ENCODE measurements at places on chromosomes 4 and X.

DNA sequence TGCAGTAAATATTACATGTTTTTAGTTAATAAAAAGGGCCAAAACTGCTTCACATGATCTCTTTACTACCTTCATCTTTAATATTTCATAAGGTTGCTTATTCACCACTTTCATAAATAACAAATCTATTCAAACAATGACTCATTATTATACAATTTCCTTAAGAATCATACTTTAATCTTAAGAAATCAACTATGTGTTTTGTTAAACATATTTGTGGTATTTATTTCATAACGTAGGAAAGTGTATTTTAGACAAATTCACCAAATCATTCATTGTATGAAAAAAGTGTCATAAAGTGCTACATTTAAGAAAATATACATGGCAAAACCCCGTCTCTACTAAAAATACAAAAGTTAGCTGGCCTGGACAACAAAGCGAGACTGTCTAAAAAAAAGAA, 150.5 kb upstream of the RXFP1 start:
- H3K27me3 ChIP-seq: peaks cover 3% of the 10 kb centered on the region
- DNase-seq: no peak
- no peaks in the 10 kb centered on the region for H3K4me1 ChIP-seq
- H3K4me3 ChIP-seq: no peak overlapping the region
- H3K36me3 ChIP-seq: no peaks in the 10 kb centered on the region

GRCh38 chrX:151806967-151807540, 72.5 kb downstream of the CNGA2 start:
- H3K27ac ChIP-seq: no peak overlapping the region
- no peak for DNase-seq
- H3K4me3 ChIP-seq: no peak overlapping the region

GRCh38 chr4:3313556-3314228, 20.9 kb downstream of the RGS12 start:
- peaks cover 13% of the 10 kb centered on the region for H3K36me3 ChIP-seq
- no peak for DNase-seq
- H3K27ac ChIP-seq: no peak overlapping the region

- no peaks in the 10 kb centered on the region for H3K27me3 ChIP-seq
- no peak overlapping the region for H3K4me3 ChIP-seq
- no peak for DNase-seq
- H3K36me3 ChIP-seq: no peaks in the 10 kb centered on the region
- peaks cover 2% of the 10 kb centered on the region for H3K4me1 ChIP-seq
These were observed 630.1 kb upstream of the EPHA5 start for GRCh38 chr4:66300336-66300934.

GRCh38 chr4:23884261-23884660, 5.6 kb downstream of the PPARGC1A start:
- no peak for DNase-seq
- H3K36me3 ChIP-seq: no peaks in the 10 kb centered on the region
- H3K4me3 ChIP-seq: no peak overlapping the region
- peaks cover 25% of the 10 kb centered on the region for H3K27me3 ChIP-seq

GRCh38 chr4:104302731-104303130, 192.0 kb downstream of the CXXC4 start:
- H3K36me3 ChIP-seq: no peaks in the 10 kb centered on the region
- no peak overlapping the region for H3K27ac ChIP-seq
- no peak for DNase-seq
- H3K4me3 ChIP-seq: no peak overlapping the region
- no peaks in the 10 kb centered on the region for H3K4me1 ChIP-seq

DNA sequence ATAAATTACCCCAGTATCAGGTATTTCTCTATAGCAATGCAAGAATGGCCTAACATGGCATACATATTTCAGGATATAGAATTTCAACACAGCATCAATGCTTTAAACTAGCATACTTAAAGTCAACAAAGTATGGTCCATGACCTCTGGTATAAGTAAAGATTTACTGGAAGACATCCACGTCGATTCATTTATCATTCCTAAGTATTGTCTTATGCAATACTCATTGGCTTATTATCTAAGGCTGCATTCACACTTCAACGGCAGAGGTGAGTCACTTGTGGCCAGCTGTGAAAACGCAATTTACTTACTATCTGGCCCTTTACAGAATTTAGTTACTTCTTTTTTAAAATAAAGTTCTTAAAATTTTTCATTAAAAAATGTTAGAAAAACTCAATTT, 42.6 kb downstream of the ADGRA3 start:
- no peaks in the 10 kb centered on the region for H3K27me3 ChIP-seq
- H3K4me3 ChIP-seq: no peak overlapping the region
- H3K27ac ChIP-seq: no peak overlapping the region
- no peak for DNase-seq
- peaks cover 31% of the 10 kb centered on the region for H3K36me3 ChIP-seq

GRCh38 chrX:46561824-46562657, 11.5 kb upstream of the CHST7 start:
- DNase-seq: no peak
- no peaks in the 10 kb centered on the region for H3K36me3 ChIP-seq
- H3K27ac ChIP-seq: no peak overlapping the region

- peaks cover 8% of the 10 kb centered on the region for H3K4me1 ChIP-seq
- H3K27me3 ChIP-seq: no peaks in the 10 kb centered on the region
- H3K4me3 ChIP-seq: no peak overlapping the region
- no peak for DNase-seq
These were observed 81.4 kb downstream of the DOCK11 start for GRCh38 chrX:118577041-118577440.

- H3K4me3 ChIP-seq: no peak overlapping the region
- no peaks in the 10 kb centered on the region for H3K36me3 ChIP-seq
- H3K27ac ChIP-seq: no peak overlapping the region
- H3K4me1 ChIP-seq: no peaks in the 10 kb centered on the region
- H3K27me3 ChIP-seq: peaks cover 54% of the 10 kb centered on the region
These were observed 10.1 kb upstream of the NKX1-1 start for GRCh38 chr4:1416051-1416947.

DNA sequence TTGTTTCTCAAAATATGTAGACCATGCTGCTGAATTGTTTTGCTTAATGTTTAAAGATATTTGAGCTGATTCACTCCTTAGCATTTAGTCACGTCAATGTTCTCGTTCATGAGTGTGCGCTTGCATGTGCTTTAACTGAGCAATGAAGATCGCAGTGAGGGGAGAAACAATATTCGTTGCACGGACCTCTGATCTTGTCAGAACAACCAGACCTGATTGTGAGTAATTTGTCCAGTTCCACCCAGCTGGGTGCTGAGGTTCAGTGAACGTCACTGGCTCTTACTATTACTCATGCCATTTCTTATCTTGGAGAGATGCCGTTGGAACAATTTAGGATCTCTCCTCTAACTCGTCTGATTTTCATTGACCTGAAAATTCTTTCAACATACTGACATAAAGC, 15.0 kb upstream of the PRKX start:
- no peak for DNase-seq
- no peak overlapping the region for H3K4me3 ChIP-seq
- no peaks in the 10 kb centered on the region for H3K27me3 ChIP-seq

DNA sequence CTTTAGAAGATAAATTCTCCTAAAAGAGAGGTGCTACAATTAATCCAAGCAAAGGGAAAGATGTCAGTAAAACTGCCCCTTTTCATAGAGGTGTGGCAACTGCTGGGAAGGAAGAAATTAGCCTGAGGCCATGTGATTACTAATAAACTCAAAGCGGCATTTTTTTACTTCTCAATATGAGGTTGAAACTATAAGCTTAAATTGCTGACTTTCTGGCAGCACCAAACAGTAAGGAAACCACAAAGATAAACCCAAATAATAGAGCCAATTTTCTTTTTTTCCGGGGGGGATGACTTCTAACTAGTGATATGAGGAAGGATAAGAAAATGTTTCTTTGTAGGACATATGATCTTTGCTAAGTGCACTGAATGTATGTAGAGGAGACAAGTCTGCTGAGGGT, 30.9 kb downstream of the AR start:
- H3K4me3 ChIP-seq: no peak overlapping the region
- no peaks in the 10 kb centered on the region for H3K4me1 ChIP-seq
- H3K27ac ChIP-seq: no peak overlapping the region
- H3K36me3 ChIP-seq: no peaks in the 10 kb centered on the region

DNA sequence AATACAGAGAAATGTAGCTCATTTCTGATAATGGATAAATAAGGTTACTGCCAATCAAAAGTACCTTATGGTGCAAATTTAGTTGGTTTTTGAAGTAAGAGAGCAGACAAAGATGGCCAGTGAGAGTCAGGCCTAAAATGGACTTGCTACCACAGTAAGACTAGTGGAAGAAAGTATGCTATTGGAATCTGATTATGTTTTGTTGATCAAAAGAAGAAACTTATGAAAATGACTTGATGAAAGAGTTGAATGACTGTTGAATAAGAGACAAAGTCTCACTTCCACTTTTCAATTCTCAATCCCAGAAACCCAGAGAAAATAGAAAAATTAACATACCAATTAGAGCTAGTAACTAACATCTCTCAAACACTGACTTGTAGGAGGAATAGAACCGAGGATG, 737.8 kb upstream of the INTU start:
- DNase-seq: no peak
- no peaks in the 10 kb centered on the region for H3K36me3 ChIP-seq
- no peaks in the 10 kb centered on the region for H3K4me1 ChIP-seq
- no peaks in the 10 kb centered on the region for H3K27me3 ChIP-seq
- H3K4me3 ChIP-seq: no peak overlapping the region
- H3K27ac ChIP-seq: no peak overlapping the region

DNA sequence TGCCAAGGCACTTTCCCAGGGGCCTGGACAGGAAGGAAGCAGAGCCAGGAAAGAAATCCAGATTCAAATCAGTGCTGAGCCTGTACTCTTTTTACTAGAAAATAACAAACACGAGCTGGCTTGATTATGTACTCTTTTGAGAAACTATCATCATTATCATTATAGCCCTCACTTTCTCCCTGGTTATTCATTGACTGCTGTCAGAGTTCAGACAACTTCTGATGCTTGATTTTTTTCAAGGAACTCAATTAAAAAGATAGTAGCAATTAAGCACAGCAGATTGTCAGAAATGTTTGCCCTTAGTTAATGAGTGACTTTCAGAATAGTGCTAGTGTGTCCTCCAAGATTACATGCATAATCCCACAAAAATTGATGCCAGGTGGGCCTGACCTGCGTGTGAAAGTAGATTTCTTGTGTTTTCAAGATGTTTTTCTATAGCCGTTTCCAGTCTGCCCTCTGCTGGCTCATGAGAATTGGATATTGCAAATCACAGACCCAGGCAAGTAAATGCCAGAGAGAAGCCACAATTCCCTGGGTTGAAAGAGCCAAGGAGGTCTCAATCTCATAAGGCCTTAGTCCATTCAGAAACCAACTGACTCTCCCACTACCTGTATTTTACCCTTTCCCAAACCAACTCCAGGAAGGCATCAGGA, 14.3 kb upstream of the PNPLA4 start:
- DNase-seq: peak; percentile 11
- H3K27me3 ChIP-seq: peaks cover 6% of the 10 kb centered on the region
- no peak overlapping the region for H3K4me3 ChIP-seq
- peak overlapping the region; percentile 3 for H3K27ac ChIP-seq

GRCh38 chr4:36256398-36256891, 12.1 kb upstream of the ARAP2 start:
- no peaks in the 10 kb centered on the region for H3K36me3 ChIP-seq
- H3K27ac ChIP-seq: no peak overlapping the region
- DNase-seq: no peak
- H3K4me3 ChIP-seq: no peak overlapping the region

DNA sequence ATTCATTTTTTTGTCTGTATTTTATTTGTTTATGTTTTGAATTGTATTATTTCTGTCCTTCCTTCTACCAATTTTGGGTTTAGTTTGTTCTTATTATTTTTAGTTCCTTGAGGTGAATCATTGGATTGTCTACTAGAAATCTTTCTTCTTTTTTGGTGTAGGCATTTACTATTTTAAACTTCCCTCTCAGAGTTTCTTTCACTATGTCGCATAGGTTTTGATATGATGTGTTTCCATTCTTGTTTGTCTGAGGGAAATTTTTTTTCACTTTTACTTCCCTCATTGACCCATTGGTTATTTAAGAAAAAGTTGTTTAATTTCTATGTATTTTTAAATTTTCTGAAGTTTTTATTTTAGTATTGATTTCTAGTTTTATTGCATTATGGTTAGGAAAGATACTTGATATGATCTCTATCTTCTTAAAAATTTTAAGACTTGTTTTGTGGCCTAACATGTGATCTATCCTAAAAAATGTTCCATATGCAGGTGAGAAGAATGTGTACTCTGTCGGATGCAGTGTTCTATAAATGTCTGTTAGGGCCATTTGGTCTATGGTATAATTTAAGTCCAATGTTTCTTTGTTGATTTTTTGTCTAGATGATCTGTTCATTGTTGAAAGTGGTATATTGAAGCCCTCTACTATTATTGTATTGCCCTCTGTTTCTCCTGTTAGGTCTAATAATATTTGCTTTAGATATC, 68.8 kb downstream of the IL15 start:
- no peak overlapping the region for H3K4me3 ChIP-seq
- DNase-seq: no peak
- no peaks in the 10 kb centered on the region for H3K36me3 ChIP-seq
- no peaks in the 10 kb centered on the region for H3K4me1 ChIP-seq
- no peaks in the 10 kb centered on the region for H3K27me3 ChIP-seq

GRCh38 chrX:123217077-123217476, 33.0 kb downstream of the GRIA3 start:
- no peaks in the 10 kb centered on the region for H3K27me3 ChIP-seq
- H3K4me1 ChIP-seq: no peaks in the 10 kb centered on the region
- H3K27ac ChIP-seq: no peak overlapping the region
- no peak for DNase-seq

- no peak overlapping the region for H3K27ac ChIP-seq
- DNase-seq: no peak
- no peaks in the 10 kb centered on the region for H3K36me3 ChIP-seq
- peaks cover 13% of the 10 kb centered on the region for H3K27me3 ChIP-seq
- peaks cover 5% of the 10 kb centered on the region for H3K4me1 ChIP-seq
- H3K4me3 ChIP-seq: no peak overlapping the region
These were observed 46.1 kb downstream of the PSAPL1 start for GRCh38 chr4:7388627-7389026.

- no peak overlapping the region for H3K4me3 ChIP-seq
- no peaks in the 10 kb centered on the region for H3K4me1 ChIP-seq
- no peaks in the 10 kb centered on the region for H3K27me3 ChIP-seq
- H3K27ac ChIP-seq: peak overlapping the region; percentile 83
- no peak for DNase-seq
These were observed 22.9 kb downstream of the TNIP2 start for GRCh38 chr4:2733001-2733843.

- H3K4me1 ChIP-seq: peaks cover 3% of the 10 kb centered on the region
- no peak overlapping the region for H3K27ac ChIP-seq
- DNase-seq: no peak
- H3K4me3 ChIP-seq: no peak overlapping the region
- no peaks in the 10 kb centered on the region for H3K36me3 ChIP-seq
- no peaks in the 10 kb centered on the region for H3K27me3 ChIP-seq
These were observed 262.5 kb upstream of the PCDH18 start for GRCh38 chr4:137794764-137795254.
